ENCODE measurements at places on chromosomes 12 and 14. TPM values are rescaled to one million over a fixed set of nuclear protein-coding genes. Genes with fewer than 3 reads are reported as not detected.
A peak's percentile ranks its signal among the peaks of the same experiment; 100 is the strongest.

DNA sequence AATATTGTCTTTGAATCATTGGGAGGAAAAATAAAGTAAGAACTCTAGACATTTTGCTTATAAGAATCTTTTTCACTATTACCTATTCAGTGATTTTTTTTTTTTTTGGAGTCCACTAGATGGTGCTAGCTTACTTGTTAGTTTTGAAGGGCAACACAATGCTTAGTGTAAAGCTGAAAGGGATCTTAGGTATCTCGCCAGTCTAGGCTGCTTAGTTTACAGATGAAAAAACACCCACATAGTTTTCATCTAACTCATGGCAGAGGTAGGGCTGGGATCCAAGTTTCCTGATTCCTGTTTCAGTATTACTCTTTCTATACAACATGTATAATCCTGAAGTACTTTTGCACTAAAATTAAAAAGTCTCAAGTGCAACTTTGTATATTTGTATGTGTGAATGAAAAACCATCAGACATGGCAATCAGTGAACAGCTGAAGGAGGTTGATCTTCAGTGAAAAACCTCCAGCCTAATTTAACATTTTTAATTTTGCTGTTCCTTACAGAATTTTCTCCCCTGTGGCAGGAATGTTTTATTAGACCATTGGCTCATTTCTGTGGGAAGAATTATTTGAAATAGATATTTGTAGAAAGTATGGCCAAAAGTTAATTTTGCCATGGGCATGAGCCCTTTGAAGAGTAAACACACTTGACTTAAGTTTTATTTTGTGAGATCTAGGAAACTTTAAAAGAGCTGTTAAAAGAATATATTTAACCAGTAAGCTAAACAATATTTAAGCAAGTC lies 40.7 kb downstream of the LRRIQ1 start:
- DNase-seq: peak; percentile 63

The TAS2R7 gene
- not detected for total RNA-seq

The SLC39A2 gene
- not detected for total RNA-seq

DNA sequence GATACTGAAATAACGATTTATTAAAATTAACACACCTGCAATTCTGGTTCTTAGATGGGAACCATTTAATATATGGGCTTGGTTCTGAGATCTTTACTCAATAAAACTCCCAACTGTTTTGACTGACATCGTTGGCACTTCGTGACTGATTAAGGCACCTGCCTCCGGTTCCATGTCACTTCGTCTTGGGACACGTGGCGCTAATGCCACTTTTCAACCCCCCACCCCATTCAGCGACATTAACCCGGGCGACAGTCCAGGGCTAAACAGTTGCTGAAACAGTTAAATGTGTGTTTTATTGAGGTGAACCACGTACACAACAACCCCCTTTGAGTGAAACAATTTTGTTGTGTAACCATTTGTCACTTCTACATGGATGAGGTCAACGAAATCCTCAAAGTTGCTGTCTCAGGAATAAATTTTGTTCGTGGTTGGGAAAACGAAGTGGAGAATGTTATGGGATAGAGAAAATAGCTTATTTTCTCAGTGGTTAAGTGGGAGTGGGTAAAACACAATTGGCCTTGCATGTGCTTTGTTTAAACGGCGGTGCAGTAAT lies 9.9 kb upstream of the SLC38A2 start:
- DNase-seq: no peak

DNA sequence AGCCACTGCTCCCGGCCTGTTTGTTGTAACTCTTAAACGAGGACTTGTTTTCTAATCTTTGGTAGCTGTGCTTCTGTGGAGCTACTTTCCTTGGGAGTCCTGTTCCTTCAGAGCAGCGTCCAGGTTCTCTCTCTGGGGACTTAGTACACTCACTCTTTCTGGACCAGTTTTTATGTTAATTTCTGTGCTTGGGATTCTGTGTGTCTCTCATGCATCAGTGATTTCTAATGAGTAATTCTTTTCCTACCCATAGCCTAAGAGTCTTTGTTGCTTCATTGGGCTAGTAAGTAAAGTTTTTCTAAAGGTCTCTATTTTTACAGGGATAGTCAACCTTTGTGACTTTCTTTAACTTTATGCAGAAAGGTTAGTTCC lies 289.3 kb downstream of the FBXL14 start:
- no peak for DNase-seq

- DNase-seq: no peak
These were observed 43.7 kb upstream of the KITLG start for GRCh38 chr12:88623777-88624548.

GRCh38 chr12:124278389-124279101 lies 16.3 kb upstream of the RFLNA start:
- peak; percentile 54 for DNase-seq

GRCh38 chr14:52950410-52950897 lies 396 bp downstream of the FERMT2 start:
- peak; percentile 54 for DNase-seq

The LAG3 gene
- total RNA-seq: 0.12 TPM

GRCh38 chr12:77510985-77511384 lies 319.7 kb upstream of the NAV3 start:
- DNase-seq: no peak

GRCh38 chr12:82694276-82694675 lies 7.6 kb downstream of the TMTC2 start:
- DNase-seq: no peak

DNA sequence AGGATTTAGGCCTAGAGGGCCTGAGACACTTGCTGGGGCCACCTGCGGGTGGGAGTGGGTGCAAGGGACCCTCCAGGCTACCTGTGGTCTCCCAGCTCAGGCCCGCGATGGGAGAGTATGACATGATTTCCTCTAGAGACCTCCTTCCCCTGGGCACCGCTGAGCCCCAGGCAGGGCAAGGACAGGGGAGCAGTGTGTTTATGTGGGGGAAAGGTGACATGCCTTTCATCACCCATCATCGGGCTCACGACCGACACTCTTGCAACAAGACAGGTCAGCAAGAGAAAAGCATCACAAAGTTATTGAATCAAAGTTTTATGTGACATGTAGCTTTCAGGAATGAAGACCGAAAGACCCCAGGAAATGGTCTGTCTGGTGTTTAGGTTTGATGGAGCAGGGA lies 19.9 kb downstream of the SH2B3 start:
- DNase-seq: no peak

GRCh38 chr14:77271113-77271710 lies at the start of gene NGB:
Gene NGB (minus strand): TSS chr14:77271206. CDS start chr14:77270937, 269 bp downstream.
- no peak for DNase-seq

DNA sequence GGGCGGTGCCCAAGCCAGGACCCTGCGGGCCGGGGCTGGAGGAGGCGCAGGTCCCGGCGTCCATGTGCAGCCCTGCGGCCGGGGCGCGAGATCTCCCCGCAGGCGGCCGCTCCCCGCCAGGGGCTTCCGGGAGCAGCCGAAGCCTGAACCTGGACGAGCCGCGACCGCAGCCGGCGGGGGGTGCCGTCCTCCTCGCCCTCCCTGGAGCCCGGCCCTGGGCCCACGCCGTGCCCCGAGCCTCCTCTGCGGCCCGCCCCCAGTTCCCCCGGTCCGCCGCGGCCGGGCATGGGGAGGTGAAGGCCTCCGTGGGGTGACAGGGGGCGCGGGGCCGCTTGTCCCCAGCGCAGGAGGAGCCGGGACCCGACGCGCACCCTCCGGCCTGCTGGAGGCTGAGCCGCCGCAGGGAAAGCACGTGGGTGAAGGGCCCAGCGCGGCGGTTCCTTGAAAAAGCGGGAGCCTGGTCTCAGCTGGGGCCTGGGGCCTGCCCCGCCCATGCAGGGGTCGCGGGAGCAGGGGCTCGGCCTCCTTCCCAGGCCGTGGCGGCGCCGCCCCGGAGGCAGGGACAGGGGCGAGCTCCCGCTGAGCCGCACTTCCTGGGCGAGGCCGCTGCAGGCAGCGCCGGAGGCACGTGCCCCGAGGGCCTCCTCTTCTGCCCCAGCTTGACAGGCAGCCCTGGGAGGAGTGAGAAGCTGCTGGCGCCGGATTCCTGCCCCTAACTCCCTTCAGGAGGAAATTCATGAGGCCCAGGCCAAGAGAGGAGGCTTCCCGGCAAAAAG lies 55.6 kb upstream of the PPP2R5C start:
- DNase-seq: no peak

GRCh38 chr14:90487031-90487430 lies 90.2 kb downstream of the CALM1 start:
- DNase-seq: peak; percentile 41

The INHBC gene
- not detected for total RNA-seq

The SCN8A gene
- total RNA-seq: 0.60 TPM
